Right renal pelvis (tissue), 4 donors: ENCODE measurements at places on chromosomes 1 and 21. TPM values are rescaled to one million over a fixed set of nuclear protein-coding genes. Genes with fewer than 3 reads are reported as not detected.

Gene AKR7A2
- 82.9 TPM for polyA plus RNA-seq

Gene TRMT1L
- 25.7 TPM for polyA plus RNA-seq

Gene APOBEC4
- polyA plus RNA-seq, result not detected

Gene MPZ
- 4.3 TPM for polyA plus RNA-seq

Gene CFAP141
- polyA plus RNA-seq, result not detected

Gene PRAMEF4
- polyA plus RNA-seq, result not detected

Gene AGO4
- 17.7 TPM for polyA plus RNA-seq

Gene PTPN22
- polyA plus RNA-seq, result 0.51 TPM

Gene WNT2B
- 2.5 TPM for polyA plus RNA-seq

Gene CASQ1
- polyA plus RNA-seq, result 0.21 TPM
